ENCODE measurements at places on chromosomes 4 and X.

GRCh38 chr4:17664755-17665154, 50.3 kb downstream of the MED28 start:
- DNase-seq = no peak

DNA sequence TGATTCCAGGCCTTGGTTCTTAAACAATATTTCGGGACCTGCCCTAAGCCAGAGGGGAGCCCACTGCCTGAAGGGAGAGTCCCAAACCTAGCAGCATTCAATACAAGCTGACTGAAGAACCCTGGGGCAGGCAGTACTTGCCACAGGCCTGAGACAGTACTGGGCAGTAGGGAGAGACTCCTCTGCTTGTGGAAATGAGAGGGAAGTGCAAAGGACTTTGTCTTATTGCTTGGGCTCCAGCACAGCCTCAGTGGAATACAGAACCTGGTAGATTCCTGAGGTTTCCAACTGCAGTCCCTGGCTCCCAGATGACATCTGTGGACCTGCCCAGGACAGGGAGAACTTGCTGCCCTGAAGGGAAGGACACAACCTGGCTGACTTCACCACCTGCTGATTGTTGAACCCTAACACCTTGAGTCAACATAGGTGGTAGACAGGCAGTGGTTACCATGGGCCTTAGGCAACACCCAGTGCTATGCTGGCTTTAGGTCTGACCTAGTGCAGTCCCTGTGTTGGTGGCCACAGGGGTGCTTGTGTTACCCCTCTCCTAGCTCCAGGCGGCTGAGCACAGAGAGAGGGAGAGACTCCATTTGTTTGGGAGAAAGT, 20.3 kb upstream of the ABCG2 start:
- DNase-seq = no peak

DNA sequence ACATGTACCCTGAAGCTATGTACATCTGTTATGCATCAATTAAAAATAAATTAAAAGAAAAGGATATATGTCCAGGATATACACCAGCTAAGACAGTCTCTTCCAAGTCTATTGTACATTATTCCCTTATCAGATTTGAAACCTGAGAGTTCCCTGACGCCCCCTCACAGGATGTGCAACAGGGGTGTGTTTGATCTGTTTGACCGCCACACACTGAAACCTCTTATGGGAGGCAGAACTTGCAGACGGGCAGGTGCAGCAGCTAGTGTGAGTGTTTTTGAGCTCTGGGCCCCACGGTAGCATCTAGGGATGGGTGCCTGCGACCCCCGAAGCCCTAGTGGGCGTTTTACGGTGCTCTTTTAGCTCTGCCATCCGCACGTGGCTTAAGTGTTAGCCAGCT, 4.7 kb downstream of the XG start:
- DNase-seq = no peak

DNA sequence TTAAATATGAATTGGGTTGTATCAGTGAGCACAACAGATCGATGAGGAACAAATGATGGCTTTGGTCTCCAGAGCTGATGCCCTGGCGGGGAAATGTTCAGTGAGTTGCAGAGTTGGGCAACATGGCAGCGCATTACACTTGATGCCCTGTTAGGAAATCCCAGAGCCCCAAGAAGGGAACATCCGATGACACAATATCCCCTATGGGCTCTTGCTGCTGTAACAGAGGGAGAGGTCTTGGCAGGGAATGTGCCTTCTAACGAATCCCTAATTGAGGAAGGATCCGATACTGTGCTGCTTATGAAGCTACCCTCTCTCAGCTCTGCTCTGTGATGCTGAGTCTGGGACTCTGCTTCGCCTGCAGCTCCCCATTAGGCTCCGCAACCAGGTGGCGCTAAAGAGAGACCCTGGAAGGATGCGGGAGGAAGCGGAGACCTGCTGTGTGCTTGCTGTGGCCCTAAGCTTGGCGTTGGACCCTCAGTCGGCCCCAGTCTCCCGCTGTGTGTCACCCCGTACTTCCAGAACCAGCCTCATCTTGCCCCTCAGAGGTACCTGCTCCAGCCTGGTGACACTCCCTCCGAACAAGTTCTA, 38.9 kb downstream of the PDHA1 start:
- no peak for DNase-seq

DNA sequence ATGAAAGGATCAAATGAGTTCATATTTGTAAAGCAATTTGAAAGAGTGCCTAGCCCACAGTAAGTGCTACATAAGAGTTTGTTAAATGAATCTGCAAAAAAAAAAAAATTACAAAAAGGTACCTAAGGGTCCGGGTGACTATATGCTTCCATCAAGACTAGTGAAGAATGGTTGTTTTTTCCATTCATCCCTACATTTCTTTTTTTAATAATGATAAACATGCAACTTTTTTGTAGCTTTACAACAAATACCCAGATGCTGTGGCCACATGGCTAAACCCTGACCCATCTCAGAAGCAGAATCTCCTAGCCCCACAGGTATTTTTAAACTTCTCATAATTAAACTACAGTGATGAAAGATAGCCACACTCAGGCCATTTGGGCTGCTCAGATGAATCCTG, 4.3 kb downstream of the SPP1 start:
- DNase-seq = no peak

DNA sequence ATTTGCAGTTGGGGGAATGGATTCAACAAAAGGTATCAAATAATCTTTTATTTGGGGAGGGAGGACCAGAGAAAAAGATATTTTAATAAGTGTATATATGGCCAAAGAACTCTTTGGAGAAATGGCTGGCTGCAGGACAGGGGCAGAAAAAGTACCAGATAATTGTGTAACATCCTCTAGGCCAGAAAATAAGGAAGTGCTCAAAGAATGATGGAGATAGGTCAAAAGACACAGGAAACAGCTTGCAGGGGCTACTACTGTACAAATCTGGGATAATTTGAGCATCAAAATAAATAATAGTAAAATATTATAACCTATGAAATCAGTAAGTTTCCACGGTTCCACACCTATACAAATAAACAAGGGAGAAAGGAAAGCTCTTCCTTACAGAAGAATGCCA, 34.8 kb downstream of the KLHL5 start:
- no peak for DNase-seq

- DNase-seq = no peak
These were observed 8.7 kb upstream of the FAM47A start for GRCh38 chrX:34140816-34141215.

GRCh38 chr4:48042979-48043461, 26.4 kb downstream of the NIPAL1 start:
- no peak for DNase-seq

- DNase-seq = no peak
These were observed 21.7 kb upstream of the SPP1 start for GRCh38 chr4:87953826-87954225.

DNA sequence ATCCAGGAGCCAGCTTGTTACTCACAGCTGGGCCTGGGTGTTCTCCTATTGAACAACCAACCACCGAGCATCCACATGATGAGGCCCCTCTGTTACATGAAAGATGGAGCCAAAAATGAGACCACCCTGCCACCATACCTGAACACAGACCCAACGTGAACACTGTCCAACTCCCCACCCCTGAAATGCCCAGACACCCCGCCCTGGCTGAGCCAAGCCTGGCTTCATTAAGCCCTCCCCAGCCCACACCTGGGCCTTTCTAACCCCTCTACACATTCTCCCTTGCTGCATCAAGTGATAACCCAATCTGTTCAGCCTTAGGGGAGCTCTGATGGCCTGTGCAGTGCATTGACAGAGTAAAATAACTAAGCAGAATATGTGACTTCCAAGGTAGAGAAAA, 80.7 kb downstream of the EVC start:
- no peak for DNase-seq

GRCh38 chr4:47668810-47669408, 169.0 kb downstream of the CORIN start:
- no peak for DNase-seq

DNA sequence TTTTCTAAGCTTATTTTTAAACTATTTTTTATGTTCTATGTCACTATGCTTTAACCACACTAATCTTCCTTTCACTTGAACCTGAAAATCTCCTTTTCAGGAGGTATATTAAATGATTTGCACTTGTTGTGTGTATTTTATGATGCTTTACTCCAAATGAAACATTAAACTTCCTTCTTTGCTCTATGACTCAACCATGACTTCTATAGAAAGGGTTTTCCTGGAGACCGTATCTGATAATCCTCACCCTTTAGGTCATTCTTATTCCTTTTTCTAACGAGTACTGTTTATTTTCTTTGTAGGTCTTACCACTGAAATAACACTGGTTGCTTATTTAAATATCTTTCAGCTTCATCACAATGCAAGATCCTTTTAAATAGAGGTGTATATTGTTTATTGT, 1163.2 kb downstream of the PCDH18 start:
- DNase-seq = no peak

All from NCI-H1930 (cell line).